ENCODE measurements at places on chromosomes 6 and 20.
A peak's percentile ranks its signal among the peaks of the same experiment; 100 is the strongest.

GRCh38 chr6:91087908-91088307 is 501.0 kb upstream of the MAP3K7 start:
- DNase-seq = no peak

DNA sequence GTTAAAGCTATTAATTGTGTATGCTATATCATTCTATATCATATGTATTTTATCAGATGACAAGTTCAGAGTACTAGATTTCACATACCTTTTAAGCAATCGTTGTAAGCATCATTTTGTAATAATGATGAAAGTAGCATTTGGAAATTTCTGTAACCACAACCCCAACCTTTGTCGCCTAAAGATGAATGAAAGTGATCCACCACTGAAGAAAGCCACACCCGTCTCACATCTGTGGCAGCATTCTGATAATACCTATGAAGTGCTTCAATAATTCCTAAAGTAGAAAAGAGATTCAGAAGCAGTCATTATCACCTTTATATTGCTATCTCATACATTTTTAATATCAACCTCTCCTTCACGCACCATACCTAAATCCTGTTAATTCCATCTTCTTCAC is 16.6 kb downstream of the ZUP1 start:
- DNase-seq = no peak

DNA sequence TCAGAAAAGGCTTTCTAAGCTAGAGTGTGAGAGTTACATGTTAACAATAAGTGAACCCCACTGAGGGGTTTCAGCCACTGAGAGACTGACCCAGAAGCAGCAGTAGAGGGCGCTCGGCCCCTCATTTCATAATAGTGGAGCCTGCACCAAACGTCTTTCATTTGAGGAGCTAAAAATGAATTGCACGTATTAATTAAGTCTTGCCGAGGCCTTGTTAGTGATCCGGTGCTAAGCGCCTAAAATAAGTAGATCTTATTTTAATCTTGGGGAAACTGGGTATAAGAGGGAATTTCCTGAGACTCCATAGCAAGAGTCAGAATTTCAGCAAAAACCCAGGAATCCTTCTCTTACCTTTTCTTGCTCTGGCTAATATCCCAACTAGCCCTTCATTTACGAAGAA is 209.7 kb downstream of the FARS2 start:
- DNase-seq = peak; percentile 8

DNA sequence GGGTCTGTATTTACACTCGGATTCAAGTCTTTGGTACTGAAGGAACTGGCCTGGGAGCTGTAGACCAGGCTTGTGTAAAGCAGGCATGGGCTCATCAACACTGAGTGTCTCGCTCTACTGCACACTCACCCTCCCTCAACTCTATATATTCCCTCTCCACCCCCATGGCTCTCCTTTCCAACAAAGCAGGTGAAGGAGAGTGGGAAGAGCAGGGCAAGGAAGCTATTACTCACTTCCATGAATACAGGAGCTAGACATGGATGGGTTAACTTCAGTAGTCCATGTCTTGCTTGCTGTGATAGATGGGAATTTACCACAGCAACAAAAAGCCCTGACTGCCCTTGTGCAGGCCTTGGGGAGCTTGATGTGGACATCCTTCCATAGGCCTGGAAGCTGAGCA is 20.7 kb upstream of the SLC2A12 start:
- no peak for DNase-seq

GRCh38 chr6:44233567-44234100 is 10.2 kb downstream of the SLC29A1 start:
- no peak for DNase-seq

- DNase-seq = no peak
These were observed 626.2 kb downstream of the UTRN start for GRCh38 chr6:144911322-144911721.

GRCh38 chr6:33417128-33417902 is 592 bp downstream of the CUTA start:
- DNase-seq = no peak

DNA sequence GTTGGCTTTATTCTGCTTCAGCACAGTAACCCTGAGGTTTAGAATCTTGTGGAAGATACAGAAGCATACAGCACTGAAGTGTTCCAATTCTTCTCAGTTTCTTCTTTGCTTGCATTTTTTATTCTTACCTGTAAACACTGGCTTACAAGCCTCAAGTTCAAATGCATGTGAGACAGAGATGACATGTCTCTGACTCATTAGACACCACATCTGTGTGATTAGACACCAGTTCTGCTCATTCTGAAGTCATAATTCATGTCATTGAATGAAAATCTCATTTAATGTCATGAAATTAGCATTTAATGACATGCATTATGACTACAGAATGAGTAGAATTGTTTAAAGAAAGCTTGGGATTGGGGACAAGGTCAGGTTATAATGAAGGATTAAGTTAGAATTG is 5.8 kb downstream of the GZF1 start:
- DNase-seq = no peak

DNA sequence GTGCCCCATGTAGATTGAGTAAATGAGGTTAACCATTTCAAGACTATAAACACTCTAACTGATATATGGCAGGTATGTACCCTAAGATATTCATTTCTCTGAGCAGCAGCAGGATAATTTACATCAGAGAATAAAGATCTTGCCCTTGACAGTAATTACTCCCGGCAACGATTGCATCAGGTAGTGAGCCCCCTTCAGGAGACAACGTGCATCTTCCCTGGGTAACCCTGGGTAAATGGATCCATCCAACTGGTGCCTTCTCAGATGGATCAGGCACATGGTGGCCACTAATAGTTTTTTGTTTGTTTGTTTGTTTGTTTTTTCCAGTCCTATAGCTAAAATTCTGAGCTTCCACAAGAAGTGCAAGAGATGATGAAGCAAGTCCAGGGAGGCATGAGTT is 469.4 kb upstream of the SLC35B3 start:
- no peak for DNase-seq

DNA sequence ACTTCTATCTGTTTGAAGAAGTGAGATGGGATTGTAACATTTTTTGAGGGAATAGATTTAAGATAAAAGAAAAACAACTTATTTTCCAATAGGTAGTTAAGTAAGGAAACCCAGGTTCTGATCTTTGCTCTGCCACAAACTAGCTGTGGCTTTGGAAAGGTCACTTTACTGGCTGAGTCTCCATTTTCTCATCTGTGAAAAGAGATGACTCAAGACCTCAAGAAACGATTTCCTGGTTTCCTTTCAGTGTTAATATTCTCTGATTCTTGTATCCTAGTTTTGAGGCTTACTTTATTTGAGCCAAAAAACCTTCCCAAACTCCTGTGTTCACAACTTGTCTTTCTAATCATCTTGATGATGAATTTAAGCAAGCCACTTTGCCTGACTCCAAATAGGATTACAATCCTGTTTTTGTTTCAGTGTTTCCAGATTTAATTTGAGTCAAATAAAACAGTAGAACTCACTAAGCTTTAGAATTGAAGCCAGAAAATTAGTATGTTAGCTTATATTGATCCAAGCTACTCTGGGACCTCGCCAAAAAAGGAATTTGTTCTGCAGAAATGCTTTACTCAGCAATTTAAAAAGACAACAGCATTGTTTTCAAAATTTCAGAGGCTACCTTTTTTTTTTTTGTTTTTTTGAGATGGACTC is 51.1 kb downstream of the ENPP1 start:
- DNase-seq = no peak

DNA sequence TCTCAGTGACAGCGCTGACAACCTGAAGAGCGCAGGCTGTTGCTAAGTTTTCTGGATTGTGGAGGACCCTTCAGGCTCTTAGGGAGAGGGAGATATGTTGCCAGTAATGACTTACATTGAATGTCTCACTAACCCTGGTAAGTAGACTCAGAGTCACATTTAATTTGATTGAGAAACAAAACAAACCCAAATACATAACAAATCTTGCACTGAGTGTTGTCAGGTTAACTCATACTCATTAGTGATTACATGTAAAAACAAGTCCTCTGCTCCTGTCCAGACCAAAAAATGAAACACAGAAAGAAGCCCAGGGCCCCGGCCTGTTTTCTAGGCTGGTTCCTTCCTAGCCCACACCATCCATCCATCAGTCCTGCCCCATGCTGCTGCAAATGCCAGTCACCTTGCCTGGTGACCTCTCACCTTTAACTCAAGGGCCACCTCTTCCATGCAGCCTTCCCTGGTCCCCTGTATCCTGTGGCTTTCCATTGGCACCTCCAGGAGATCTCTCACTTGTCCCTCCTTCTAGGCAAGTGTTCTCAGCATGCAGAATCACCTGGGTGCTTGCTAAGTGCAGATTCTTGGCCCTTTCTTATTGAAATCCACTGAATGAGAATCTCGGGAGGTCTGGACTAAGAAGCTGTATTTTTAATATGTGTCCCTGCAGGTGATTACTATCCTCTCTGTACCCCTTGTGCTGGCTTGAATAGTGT is 34.7 kb upstream of the ERVFRD-1 start:
- no peak for DNase-seq
